Fibroblast of lung (primary cell): ENCODE measurements at places on chromosomes 7 and 10. TPM values are rescaled to one million over a fixed set of nuclear protein-coding genes. Genes with fewer than 3 reads are reported as not detected.

DNA sequence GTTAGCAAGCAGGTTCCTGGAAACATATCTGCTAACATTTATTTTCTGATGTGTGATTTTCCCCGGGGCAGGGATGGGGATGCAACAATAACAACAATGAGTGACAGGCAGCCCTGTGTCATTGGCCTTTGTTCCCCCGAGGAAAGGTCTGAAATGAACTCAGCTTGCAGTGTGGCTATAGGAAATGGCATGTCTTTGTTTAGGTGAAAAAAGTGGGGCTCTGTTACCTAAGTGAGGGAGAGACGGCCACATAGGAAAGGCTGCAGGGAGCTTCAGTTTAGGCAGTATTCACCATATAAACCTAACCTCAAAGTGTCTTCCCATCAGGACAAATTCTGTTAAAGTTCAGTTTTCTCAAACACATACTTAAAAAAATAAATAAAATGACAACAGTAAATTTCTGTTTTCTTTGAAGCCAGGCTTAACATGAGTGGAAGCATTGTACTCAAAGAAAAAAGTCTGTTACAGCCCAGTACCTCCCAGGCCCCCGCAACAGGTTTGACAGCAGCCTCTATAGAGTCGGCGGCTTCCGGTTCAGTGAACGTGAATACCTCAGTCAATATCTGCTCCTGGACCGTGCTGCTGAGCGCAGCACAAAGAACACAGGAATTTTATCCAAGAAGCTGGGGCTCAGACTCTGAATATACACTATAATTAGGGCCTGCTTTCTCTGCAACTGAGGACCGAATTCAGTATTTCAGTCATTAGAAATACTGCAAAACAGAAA lies 168.3 kb downstream of the GLI3 start:
- H3K27me3 ChIP-seq = no peaks in the 10 kb centered on the region
- H3K27ac ChIP-seq = no peak overlapping the region
- DNase-seq = no peak
- peaks cover 2% of the 10 kb centered on the region for H3K4me1 ChIP-seq

DNA sequence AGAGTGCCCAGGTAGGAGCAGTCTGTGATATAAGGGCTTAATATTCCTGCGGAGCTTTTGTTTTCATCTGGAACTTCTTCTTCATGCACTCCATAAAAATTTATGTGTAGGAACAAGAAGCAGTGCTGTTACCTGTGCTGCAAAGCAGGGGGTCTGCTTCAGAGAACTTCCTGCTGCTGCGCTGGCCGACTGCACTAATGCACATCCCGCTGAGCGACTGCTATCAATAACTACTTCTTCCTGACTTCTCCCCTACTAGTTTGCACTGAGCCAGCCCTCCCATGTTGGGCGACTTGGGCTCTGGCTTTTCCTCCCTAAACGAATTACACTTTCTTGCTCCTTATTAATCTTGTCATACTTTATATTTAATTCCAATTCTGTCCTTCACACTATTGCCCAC lies 150.3 kb downstream of the NEBL start:
- no peak for DNase-seq
- no peaks in the 10 kb centered on the region for H3K36me3 ChIP-seq
- H3K4me3 ChIP-seq = no peak overlapping the region
- no peaks in the 10 kb centered on the region for H3K27me3 ChIP-seq
- H3K4me1 ChIP-seq = no peaks in the 10 kb centered on the region

- H3K36me3 ChIP-seq = no peaks in the 10 kb centered on the region
- no peak overlapping the region for H3K4me3 ChIP-seq
- DNase-seq = peak; percentile 57
- no peaks in the 10 kb centered on the region for H3K27me3 ChIP-seq
Measured at GRCh38 chr7:107147464-107148393, 21.1 kb upstream of the HBP1 start.

GRCh38 chr10:104505521-104506042 lies 135.5 kb upstream of the SORCS3 start:
- no peak overlapping the region for H3K4me3 ChIP-seq
- no peaks in the 10 kb centered on the region for H3K27me3 ChIP-seq
- no peak for DNase-seq
- no peaks in the 10 kb centered on the region for H3K36me3 ChIP-seq
- H3K4me1 ChIP-seq = no peaks in the 10 kb centered on the region

TMEM176A gene
- 14.2 and 61.1 TPM in 2 replicates for total RNA-seq

ANKRD30A gene
- total RNA-seq = not detected in 2 replicates

FAM25C gene
- not detected in 2 replicates for total RNA-seq
